ENCODE measurements at places on chromosomes 7 and 10.

DNA sequence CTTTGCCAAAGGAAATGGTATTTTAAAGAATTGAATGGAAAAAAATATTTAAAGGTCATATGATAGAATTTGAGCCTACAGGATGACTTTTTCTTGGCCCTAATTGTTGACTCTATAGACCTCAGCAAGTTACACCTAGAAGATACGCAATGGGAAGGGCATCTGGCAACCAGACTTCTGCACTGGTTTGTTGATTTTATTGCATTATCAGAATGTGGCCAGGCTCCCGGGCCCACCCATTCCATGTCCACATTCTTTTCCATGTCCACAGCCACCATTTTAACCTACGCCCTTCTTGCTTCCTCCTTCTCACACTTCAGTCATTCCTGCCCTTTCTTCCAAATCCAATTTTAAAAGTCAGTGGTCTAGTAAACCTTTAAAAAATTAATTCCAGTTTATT is 738.4 kb downstream of the SUGCT start:
- no peak for DNase-seq

DNA sequence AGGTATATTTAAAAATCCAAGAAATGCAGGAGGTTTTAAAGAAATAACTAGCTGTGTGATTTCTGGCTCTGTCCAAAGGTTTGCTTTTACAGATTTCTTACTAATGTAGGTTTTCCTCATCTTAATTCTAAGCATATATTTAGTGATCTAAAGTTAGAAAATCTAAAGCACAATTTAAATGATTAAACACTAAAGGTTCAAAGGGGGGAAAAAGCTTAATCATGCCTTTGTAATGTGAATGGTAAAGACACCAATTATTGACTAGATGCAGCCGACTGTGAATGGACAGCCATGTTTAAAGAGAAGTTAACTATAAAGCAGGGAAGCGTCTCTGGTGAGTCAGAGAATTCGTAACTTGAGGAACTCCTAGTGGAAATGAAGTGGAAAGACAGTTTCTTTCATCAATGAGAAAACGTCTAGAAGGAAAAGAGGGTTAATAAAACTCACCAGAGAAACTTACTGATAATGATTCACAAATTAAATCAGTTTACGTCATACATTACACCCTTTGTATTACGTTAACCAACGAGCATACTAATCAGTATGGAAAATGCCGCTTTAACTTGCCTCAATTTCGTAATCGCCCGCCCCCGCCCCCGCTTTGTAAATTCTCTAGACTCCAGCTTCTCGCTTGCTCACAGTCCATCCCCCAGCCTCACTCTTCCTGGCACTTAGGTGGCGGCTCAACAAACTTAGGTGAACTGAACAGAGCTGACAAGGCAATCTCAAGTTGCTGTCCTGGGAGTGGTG is 1.1 kb upstream of the HBP1 start:
- no peak for DNase-seq

DNA sequence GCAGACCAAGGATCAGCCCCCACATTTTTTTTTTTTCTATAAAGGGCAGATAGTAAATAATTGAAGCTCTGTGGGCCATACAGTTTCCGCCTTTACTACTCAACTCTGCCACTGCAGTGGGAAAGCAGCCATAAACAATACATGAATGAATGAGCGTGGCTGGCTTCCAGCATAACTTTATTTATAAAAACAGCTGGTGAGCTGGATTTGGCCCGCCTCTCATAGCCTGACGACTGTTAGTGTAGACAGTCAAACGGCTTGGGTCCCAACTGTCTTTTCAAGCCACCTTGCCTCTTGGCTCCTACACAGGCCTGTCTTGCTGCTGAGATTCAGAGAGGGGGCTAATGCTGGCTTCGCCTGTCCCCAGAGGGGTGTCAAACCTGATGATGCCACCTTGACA is 169.8 kb upstream of the GPR26 start:
- DNase-seq = no peak

GRCh38 chr7:80666376-80666775 is 27.9 kb downstream of the CD36 start:
- DNase-seq = no peak

GRCh38 chr10:7971949-7972348 is 82.5 kb upstream of the GATA3 start:
- no peak for DNase-seq

GRCh38 chr7:7569615-7570014 is 2.9 kb downstream of the MIOS start:
- no peak for DNase-seq

GRCh38 chr10:15898046-15898445 is 37.7 kb upstream of the MINDY3 start:
- no peak for DNase-seq

DNA sequence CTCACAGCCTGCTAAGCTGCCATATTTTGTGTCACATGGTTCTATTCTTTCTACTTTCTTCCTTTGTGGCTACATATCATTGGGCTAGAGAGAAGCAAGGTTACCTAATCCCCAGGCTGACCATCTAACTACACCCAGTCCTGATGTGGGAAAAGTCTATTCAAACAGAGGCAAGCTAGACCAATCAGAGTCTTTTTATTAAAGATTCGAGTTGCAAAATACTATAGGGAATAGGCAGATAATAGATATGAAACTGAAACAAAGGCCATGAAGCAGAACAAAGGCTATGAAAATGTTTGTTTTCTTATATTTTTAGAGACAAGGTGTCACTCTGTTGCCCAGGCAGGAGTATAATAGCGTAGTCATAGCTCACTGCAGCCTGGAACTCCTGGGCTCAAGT is 36.7 kb downstream of the MTERF1 start:
- no peak for DNase-seq

DNA sequence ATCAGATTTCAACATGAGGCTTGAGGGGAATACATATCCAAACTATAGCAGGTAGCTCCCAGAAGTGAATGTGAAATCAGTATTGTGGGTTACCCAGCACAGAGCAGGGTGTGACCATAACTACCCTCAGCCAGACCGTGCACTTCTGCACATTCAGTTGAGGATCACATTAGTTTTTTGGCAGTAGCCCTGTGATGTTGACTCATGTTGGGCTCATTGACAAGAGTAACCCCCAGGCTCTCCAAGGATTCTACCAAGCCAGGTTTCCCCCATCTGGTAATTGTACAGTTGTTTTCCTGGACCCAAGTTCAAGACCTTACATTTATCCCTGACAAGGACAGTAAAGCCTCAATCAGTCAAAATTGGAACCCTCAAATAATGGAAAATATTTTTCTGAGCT is 11.7 kb upstream of the CPA4 start:
- no peak for DNase-seq

DNA sequence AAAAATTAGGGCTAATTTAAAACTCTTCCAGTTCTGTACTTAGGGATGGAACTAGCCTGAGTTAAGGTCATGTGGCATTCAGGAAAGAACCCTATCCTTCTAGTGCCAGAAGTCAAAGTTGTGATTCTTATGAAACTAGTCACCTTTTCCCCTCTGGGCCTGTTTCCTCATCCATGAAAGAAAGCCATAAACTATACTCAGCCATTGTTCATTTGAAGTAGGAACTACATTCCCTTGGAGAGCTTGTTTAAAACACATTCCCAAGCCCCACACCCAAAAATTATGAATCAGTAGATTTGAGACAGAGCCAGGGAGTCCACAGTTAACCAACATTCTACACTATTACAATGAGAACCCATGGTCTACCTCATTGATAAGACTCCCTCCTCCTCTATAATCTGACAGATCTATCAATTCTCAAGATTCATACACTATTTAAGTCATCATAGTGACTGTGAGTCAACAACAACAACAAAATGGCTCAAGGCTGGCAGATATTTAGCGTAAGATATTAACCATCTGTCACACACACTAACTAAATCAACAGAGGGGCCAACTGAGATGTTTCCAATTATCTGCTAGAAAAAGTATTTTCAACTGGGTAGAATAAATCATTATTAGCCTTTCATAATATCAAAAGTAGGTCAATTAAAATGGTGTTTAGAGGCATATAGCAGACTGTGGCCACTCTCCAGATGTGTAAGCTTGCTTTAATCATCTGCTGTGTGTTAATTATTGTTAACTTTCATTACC is 102.3 kb downstream of the SLC25A13 start:
- no peak for DNase-seq

DNA sequence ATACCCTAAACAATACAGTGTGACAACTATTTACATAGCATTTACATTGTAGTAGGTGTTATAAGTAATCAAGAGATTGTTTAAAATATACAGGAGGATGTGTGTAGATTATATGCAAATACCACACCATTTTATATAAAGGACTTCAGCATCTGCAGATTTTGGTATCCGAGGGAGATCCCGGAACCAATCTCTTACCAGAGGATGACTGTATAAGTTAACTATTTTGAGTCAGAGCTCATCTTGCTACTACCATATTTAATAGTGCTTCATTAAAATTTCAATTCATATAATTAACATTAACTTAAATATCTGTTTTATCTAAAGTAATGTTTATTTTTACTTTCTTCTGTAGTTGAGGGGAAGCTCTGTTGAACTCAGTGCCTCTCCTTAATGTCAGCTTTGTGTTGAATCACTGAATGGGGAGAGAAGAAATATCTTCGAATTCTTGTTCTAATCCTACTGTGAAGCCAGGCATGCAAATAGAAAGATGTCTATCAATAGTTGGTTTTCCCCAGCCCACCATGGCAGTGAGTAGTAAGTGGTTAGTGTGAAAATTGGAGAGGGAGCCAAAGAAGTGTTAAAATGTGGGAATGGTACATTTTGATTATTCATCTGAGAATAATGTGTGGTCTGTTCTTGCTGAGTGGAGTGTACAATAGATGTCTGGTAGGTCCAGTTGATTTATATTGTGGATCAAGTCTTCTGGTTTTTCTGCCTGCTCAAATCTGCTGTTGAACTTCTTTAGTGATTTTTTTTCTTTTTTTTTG is 90.1 kb upstream of the CYP26C1 start:
- DNase-seq = no peak

- no peak for DNase-seq
Observed at GRCh38 chr7:127920787-127921438, 110.3 kb downstream of the LRRC4 start.

- no peak for DNase-seq
Observed at GRCh38 chr7:71144963-71145362, 13.0 kb downstream of the GALNT17 start.

DNA sequence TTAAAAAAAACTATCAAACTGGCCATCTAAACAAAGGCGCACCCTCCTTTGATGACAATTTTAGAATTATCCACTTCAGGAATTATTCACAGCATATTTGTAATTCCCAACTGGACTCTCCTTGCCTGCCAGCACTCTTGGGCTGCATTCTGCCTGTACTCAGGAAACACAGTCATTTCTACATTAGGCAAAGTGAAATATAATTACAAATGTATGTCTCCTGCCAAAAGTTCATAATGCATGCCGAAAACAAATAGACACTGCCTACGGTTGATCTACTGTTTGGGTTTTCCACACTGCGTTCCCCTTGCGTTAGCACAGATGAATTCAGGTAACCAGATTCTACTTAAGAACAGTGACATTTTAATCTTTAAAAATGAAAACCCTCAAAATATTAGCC is 1.9 kb downstream of the HGF start:
- peak; percentile 14 for DNase-seq

DNA sequence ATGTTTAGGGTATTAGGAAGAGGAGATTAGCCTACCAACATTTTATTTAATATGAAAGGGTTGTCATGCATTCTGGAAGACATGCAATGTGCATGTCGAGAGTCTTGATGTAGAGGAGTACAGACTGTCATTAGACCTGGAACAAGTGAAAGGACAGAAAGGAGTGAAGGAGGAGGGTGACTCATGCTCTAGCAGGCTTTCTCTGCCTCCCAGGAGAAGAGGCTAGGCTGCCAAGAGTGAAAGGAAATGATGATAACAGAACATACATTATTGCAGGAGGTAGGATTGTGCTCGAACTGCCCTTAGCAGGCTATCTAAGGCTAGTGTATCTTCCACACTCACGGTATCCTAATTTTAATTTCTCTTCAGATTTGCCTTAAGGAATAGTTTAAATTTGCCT is 228.8 kb downstream of the EXOC4 start:
- DNase-seq = no peak

- DNase-seq = no peak
Observed at GRCh38 chr10:110706690-110707098, 62.6 kb downstream of the RBM20 start.

- DNase-seq = no peak
Observed at GRCh38 chr10:77602231-77602912, 35.2 kb downstream of the KCNMA1 start.

- DNase-seq = peak; percentile 83
Observed at GRCh38 chr7:98281757-98282606, 496 bp downstream of the BRI3 start.

DNA sequence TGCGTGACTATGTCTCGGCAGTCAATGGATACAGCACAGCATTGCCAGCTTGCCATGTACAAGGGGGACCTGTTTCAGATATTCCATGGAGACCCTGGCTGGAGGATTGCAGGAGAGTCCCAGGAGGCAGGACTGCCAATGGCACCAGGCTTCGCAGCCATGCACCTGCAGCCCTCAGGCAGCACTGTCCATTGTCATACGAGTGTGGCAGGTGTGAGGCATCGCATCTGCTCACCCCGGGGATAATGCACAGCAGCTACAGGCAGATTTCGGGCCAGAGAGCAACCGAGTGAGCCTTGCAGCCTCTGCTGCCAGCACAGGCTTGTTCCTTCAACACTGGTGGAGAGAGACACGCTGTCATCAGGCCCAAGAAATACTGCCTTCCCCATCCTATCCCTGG is 415.1 kb downstream of the PAXIP1 start:
- no peak for DNase-seq

DNA sequence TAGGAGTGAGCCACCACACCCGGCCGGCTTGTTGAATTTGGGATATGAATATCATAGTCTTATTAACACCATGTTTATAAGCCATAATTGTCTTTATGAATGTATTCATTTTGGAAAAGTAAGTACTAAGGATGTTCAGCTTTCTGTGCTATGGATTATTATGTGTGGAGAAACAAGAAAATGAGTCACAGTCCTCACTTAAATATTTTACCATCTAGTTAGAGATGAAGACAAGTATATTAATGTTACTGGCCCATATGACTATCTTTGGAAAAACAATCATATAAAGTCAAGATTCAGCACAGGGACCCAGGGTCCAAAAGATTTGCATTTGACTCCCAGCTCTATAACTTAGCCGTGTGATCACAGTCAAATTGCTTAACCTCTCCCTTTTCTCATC is 9.8 kb upstream of the TOMM7 start:
- DNase-seq = no peak

- DNase-seq = no peak
Observed at GRCh38 chr10:33012306-33012705, 54.3 kb upstream of the ITGB1 start.

GRCh38 chr10:93039721-93040120 is 20.9 kb upstream of the CYP26C1 start:
- DNase-seq = no peak

DNA sequence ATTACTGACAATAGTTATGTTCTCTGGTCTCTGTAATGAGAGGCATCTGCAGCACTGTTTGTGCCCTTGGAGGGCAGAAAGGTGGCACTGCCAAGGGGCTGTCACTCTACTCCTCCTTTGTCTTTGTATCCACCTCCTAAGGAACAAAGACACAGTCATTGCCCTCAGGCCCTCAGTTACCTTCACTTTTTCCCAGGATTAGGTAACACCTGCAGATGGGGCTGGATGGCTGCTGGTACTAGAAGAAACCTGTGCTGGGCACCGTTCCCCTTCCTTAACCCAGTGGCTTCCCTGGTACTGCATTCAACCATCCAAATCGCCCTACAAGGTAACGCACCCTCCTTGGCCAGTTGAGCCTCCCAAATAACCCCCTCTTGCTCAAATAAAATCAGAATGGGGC is 246.9 kb upstream of the NEBL start:
- no peak for DNase-seq

GRCh38 chr10:111725050-111725449 is 458.5 kb downstream of the GPAM start:
- no peak for DNase-seq
